ENCODE measurements at places on chromosomes 2 and 18.

- DNase-seq: no peak
Observed at GRCh38 chr2:127078666-127079270, 28.2 kb downstream of the BIN1 start.

- no peak for DNase-seq
Observed at GRCh38 chr18:45363196-45363595, 252.1 kb upstream of the SLC14A2 start.

GRCh38 chr2:166234112-166234846 lies 106.5 kb upstream of the SCN1A start:
- no peak for DNase-seq

DNA sequence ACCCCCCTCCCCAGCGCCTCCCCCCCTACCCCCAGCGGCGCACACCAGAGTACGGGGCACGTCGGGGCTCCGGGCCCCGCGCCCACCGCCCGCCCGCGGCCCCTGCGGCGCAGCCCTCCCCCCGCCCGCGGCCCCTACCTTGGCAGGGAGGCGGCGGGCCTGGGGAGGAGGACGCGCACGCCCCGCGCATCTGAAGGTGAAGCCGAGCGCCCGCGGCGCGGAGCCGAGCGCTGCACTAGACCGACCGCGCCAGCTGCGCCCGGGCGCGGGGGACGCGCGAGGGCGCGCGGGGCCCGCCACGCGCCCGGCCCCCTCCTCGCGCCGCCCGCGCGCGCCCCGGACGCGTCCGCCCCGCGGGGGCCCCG lies at the start of gene ZNF516:
TSS of gene ZNF516 (minus strand) at position 237 of the 365 bp plus-strand sequence. CDS start 52,188 bp downstream, outside the sequence.
- no peak for DNase-seq

DNA sequence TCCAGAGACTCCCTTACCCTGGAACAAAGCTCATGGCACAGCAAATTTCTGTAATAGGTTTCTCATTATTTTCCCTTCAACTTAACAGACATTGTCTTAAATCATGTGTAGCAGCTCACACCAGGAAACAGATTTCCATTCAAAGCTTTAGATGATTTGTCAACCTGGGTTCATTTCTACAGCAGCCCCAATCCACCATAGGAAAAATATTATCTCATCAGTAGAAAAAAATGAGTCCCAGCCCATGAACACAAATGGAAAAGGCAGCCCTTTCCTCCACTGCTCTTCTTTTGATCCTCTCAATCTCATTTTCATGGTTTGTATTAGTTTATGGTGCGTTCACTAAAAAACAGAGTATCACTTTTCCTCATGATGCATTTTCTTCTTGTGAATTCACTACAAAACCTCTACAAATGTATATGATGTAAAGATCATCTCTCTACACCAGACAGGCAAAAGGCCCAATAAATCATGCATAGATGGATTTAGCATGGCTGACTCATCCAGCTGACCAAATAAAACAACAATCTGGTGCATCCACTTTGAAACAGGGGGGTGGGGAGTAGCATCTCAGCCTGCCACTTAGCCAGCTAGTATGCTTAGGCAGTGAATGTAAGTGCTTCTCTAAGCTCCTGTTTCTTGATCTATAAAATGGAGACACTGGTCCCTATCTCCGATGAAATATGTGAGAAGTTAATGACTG lies 78.6 kb downstream of the SATB2 start:
- DNase-seq: no peak

GRCh38 chr18:27797484-27797883 lies 379.4 kb downstream of the CDH2 start:
- DNase-seq: no peak

GRCh38 chr2:179096090-179096489 lies 46.2 kb upstream of the CCDC141 start:
- DNase-seq: no peak

- no peak for DNase-seq
Observed at GRCh38 chr2:122061206-122061605, 305.8 kb downstream of the TSN start.

GRCh38 chr2:18067588-18068384 lies 189.3 kb downstream of the KCNS3 start:
- no peak for DNase-seq

GRCh38 chr2:2930841-2931240 lies 446.8 kb downstream of the EIPR1 start:
- no peak for DNase-seq

DNA sequence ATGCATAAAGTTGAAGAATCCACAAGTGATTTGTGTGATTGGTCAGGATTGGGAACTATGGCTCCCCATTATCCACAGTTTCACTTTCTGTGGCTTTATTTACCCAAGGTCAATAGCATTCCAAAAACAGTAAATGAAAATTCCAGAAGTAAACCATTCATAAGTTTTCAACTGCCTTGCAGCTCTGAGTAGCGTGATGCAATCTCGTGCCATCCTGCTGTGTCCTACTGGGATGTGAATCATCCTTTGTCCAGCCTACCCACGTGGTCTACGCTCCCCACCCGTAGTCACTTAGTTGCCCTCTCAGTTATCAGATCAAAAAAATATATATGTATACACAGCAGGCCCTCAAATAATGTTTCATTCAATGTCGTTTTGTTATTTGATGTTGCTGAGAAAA lies 89.0 kb upstream of the DLGAP1 start:
- DNase-seq: no peak

DNA sequence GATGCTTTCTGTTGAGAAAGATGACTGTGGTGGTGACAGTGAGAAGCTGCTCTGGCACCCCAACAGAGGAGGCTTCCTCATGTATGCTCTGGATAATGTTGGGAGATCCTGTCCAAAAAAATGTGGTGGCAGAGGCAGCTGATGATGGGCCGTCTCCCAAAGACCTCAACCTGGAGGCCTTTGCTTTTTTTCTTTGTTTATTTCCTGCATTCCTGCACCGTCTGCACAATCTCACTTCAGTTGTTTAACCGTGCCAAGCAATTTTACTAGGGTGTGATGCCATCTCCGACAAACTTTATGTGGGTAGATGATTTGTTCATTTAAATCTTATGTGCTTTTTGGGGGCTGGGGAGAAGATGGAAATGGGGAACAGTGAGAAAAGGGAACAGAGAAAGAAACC lies 62.2 kb upstream of the IGFBP5 start:
- DNase-seq: no peak

DNA sequence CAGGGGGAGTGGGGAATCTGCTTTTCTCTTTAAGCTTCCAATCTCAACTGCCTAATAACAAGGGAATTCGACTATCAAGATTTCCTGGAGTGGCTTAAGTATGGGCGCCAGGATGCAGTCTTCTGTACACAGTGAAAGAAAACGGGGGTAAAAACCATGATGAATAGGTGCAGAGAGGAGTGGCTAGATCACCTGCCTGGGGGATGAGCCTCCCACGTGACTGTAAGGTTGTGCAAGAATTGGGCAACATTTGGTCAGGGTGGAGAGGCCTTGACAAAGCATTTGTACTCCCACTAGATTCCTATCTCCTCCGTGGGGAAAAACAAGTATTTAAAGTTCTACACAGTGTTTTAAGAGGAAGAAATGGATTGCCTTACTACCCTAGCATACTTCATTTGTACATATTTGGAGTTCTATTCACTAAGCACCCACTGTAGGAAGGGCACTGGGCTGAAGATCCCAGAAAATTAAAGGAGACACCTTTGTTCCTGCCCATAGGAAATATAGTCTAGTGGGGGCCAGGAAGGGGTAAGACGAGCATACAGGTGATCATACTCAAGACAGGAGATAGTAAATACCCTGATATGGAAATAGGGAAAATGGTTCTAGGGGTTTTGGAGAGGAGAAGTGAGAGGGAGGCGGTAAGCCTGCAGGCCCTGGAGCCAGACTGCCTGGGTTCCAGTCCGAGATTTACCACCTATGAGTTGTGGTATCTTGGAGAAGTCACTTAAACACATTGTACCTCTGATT lies 29.2 kb downstream of the EPAS1 start:
- DNase-seq: no peak

DNA sequence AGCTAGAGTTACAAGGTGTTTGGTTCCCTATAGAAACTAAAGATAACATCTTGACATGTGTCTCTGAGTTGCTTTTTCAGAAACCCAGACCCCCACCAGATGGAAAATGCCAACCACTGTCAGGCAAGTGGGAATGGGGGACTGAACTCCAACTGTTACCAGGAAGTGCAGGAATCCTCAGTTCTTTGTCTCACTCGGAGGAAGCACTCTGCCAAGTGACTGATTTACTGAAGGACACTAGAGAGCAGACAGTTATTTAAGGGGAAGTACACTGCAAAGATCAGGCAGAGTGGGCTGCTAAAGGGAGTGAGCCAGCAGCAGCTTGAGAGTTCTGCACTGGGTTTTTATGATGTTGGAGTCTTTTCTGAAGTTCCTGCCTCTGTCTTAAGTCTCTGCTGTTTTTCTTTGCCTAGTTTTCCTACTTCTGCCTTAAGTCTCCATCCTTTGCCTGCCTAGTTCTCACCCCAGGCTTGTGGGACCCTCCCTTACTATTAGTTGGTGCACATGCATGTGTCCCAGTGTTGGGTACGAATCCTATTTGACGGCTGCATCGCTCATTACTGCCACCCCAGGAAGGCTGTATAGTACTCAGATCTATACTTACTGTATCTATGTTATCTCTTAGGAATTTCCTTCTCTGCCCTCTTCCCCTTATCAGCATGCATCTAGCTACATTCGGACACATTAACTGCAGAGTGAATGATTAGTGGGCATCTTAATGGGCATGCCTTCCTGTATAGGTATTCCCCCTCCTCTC lies 97.1 kb downstream of the TEX51 start:
- no peak for DNase-seq

GRCh38 chr2:18706001-18706400 lies 116.6 kb upstream of the NT5C1B start:
- no peak for DNase-seq

GRCh38 chr2:80482276-80482675 lies 177.7 kb upstream of the LRRTM1 start:
- DNase-seq: no peak

- no peak for DNase-seq
Observed at GRCh38 chr2:42138163-42139015, 30.8 kb upstream of the EML4 start.

- no peak for DNase-seq
Observed at GRCh38 chr2:160194351-160194750, 5.7 kb downstream of the ITGB6 start.

- no peak for DNase-seq
Observed at GRCh38 chr2:160064916-160065315, 2.5 kb upstream of the PLA2R1 start.

DNA sequence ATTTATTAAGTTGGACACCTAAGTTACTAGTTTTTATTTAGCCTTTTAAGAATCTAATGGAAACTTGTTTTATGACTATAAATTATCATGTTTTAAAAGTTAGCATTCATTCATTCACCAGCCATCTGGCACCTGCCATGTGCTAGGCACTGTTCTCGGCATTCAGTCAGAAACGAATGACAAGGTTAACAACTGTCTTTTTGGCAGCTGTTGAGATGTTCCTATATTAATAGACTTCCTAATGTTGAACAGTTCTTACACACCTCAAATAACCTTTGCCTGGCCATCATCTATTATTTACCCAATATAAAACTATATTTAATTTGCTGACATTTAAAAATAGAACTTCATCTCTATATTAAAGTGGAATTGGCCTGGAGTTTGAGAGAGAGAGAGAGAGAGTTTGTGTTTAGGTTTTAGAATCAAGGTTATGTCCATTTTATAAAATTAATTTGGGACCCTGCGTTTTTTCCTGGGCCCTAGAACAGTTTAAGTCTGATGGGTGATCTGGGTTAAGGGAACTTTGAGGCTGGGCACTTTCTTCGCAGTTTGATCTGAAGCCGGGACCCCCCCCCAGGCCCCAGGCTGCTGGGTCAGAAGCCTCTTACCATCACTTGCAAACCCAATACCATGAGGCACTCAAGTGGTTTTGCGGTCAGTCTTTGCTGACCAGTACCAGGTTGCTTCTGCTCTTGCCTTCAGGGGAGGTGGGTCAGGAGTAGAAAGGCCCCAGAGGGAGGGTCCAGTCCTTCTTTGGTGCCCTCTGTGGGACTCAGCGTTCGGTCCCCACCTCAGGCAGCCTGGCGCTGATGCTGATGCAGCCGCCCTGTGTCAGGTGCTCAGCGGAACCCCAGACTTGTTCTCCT lies 48.3 kb upstream of the ASB1 start:
- no peak for DNase-seq

DNA sequence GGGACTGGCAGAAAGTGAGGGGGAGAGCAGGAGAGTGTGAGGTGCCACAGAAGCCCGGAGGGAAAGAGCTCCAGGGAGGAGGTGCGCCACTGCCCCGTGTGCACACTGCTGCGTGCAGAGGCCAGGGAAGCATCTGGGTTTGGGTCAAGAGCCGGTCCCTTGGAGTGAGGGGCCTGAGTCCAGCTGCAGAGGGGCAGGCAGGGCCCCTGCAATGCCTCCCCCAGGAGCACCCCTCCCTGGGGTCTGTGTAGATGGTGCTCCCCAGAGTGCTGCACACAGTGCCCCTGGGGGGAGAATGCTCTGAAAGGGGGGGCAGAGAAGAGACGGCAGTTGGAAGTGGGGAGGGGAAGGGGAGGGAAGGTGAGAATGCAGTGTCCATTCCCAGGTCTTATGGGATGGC lies 3.7 kb upstream of the LIMS2 start:
- DNase-seq: no peak

DNA sequence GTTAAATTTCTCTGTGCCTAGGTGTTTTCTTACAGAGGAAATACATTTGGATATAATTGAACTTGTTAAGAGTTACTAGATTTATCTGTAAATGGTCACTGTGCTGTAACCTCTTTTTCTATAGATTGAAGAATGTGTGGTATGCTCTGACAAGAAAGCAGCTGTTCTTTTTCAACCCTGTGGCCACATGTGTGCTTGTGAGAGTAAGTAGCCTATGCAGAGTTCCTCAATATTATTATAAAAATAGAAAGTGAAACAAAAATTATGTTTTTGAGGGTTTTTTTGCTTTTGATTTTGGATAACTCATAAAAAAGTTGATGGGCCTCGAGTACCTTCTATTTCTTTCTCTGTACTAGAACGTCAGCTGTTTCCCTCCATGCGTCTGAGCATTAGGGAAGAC lies 112.4 kb downstream of the MIB1 start:
- DNase-seq: no peak

DNA sequence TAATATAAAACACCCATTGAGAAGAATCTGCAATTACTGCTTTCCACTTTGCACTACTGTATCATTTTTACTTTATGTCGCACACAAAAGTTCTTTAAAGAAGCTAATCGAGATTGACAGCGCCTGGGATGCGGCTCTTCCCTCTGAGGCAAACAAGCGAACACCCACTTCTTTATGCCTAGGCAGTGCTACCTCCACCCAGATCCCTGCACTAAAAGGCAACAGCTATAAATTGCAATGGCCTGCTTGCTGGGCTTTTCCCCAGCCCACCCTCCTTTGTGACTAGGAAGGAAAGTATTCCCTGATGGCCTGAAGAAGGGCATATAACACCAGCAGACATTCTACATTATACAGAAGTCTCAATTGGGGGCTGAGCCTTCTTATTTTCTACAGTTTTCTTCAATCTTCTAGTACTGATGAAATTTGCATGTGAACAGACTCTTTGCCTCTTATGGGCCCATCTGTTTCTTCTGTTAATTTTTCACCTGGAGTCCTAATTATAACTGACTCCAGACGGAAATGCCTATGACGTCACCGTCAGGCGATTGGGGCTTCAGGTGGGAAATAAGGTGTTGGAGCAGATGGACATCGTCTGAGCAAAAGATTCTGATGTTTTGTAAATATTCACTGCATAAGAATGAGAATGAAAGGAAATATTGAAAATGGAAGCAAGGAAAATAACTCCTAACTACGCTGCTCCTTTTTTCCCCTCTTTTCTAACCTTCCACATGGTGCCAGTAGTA lies 138.9 kb upstream of the DCC start:
- DNase-seq: no peak
